ENCODE measurements at places on chromosomes 2 and 18. TPM values are rescaled to one million over a fixed set of nuclear protein-coding genes. Genes with fewer than 3 reads are reported as not detected.

FTCDNL1 gene
- 3.4 TPM for total RNA-seq

LIPT1 gene
- total RNA-seq: 10.3 TPM

HOXD9 gene
- total RNA-seq: 36.5 TPM

DNA sequence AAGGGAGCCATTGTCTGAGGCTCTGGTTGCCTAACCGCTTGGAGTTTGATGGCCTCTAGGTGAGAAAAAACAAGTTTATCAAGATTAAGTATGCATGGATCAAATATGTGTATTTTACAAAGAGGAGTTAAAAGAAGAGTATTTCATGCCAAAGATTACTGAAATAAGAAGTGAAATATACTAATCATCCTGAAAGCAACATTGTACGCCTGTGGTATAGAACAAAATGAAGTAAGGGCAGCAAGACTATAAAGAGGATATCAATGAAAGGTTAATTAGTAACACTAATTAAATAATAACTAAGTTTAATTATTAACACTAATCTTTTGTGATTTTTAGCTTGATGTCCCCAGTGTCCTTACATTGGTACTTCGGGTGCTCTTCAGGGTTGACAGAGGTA lies 276.7 kb downstream of the CALCRL start:
- no peaks in the 10 kb centered on the region for H3K27me3 ChIP-seq
- H3K27ac ChIP-seq: no peak overlapping the region
- H3K36me3 ChIP-seq: no peaks in the 10 kb centered on the region
- no peaks in the 10 kb centered on the region for H3K4me1 ChIP-seq

- H3K27me3 ChIP-seq: no peaks in the 10 kb centered on the region
- H3K4me3 ChIP-seq: no peak overlapping the region
- no peak overlapping the region for H3K27ac ChIP-seq
- H3K36me3 ChIP-seq: peaks cover 8% of the 10 kb centered on the region
These were observed 45.8 kb upstream of the RBM44 start for GRCh38 chr2:237752761-237753165.

DNA sequence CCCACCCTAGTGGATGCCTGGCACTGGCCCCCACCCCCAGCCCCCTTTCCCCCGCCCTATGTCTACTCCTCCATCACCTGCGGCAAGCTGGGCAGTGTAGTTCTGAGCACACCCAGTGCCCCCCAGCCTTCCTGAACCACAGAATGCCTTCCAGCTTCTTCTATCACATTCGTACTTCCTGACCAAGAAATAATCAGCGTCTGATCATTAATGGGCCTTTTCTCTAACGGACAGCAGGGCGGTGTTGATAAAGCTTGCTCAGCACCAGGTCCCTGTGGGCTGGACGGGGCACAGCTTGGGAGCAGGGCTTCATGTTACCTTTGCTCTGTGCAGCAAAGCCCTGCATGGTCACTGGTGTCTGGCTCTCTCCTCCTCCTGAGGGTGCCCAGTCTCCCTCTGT lies 15.4 kb downstream of the UXS1 start:
- H3K27ac ChIP-seq: no peak overlapping the region
- DNase-seq: no peak
- H3K36me3 ChIP-seq: no peaks in the 10 kb centered on the region
- H3K4me3 ChIP-seq: no peak overlapping the region
- H3K27me3 ChIP-seq: no peaks in the 10 kb centered on the region
- H3K4me1 ChIP-seq: no peaks in the 10 kb centered on the region

DNA sequence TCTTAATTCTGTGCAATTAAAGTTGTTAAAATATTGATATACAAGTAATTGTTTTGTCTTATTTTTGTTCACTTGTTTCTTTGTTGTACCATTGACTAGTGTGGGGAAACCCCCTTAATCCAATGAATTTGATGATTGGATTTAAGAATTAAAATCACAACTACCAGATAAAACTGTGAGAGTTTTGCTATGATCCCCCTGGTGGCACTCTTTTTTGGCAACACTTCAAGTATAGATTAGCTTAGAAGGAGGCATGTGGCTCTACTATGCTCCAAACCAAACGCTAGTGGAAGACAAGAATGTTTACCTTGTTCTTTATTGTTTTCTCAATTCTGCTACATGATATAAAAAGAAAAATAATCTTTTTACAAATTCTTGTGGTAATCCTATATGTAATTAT lies 477.8 kb upstream of the ETAA1 start:
- H3K4me3 ChIP-seq: no peak overlapping the region
- H3K4me1 ChIP-seq: no peaks in the 10 kb centered on the region
- no peaks in the 10 kb centered on the region for H3K27me3 ChIP-seq
- H3K36me3 ChIP-seq: no peaks in the 10 kb centered on the region
- DNase-seq: no peak

IL1R1 gene
- 95.9 TPM for total RNA-seq

DNA sequence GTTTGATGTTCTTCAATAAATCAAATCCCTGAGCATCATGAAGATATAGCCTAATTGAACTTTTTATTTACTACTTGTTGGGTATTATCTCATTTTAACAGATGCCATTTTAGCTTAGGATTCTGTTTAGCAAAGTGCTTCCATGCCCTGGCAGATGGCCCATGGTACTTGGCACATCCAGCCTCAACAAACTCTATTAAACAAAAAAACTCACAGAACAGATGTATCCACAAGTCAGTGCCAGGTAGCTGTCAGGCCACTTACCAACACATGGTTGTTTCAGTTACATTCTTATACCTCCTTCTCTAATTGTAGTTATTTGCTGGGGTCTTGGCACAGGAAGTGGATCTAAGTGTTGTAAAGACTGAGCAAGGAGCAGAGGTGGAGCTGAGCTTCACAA lies 29.6 kb downstream of the GAD1 start:
- no peaks in the 10 kb centered on the region for H3K27me3 ChIP-seq
- H3K4me3 ChIP-seq: no peak overlapping the region
- no peak overlapping the region for H3K27ac ChIP-seq
- no peaks in the 10 kb centered on the region for H3K36me3 ChIP-seq
- DNase-seq: no peak
- H3K4me1 ChIP-seq: no peaks in the 10 kb centered on the region

DNA sequence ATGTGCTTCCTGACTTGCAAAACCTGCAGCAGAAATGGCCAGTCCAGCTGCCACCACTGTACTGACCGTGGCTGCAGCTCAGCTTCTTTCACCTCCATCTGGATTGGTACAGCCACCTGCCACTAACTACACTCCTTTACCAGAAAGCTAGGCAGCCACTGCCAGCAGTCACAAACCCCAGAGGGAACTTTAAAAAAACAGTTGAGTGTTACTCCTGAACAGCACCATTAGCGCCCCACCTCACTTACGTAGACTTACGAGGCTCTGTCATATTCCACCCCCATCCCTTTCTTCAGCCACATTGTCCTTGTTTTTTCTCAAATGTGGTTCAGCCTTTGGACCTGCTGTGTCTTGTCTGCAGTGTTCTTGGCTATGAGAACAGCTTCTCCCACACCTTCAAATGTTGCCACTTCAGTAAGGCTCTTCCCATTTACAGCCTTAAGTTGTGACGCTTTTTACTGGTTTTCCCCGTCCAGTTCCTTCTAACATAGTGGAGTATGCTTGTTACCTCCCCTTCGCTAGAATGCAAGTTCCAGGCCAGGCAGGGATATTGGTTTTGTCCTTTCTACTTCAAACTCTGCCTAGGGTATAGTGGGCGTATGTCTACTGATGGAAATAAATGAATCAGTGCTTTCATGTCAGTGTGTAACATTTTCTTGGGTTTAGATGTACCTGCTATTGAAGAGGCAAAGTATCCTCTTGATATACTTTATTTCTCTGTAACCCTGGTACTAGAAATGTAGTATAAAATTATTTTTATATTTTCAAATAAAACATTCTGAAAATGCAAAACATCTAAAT lies 17.0 kb downstream of the HNRNPA3 start:
- no peaks in the 10 kb centered on the region for H3K27me3 ChIP-seq
- peak overlapping the region; percentile 34 for H3K27ac ChIP-seq
- peaks cover 11% of the 10 kb centered on the region for H3K4me1 ChIP-seq
- peaks cover 36% of the 10 kb centered on the region for H3K36me3 ChIP-seq

ANKRD62 gene
- not detected for total RNA-seq

DNA sequence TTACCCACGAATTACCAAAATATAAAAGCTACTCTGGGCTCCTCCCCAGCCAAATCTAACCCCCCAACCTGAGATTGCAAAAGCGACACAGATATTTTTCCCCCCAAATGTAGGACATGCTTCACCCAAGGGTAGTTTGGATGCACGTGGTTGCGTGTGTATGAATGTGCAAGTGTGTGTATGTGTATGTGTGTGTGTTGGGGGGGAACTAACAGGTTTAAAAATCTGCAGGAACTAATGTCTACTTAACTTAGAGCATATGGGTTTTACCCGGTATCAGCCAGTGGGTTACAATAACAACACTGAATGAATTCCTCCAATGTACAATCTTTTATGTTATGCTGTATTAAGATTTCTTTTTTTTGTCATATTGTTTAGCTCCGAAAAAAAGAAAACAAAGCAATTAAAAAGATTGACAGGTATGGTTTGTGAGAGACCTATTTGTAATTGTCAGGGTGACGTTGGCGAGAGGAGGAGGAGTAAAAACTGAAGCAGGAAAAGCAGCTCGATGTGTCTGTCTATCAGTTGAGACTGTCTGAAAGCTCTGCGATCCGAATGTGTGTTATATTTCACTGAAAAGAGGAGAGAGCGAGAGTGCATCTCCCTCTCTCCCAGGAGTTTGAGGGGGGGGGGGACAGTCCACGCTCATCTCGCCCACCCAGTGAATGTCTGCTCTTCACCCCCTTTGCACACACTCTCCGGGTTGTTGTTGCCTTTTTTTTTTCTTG lies at the start of gene TSHZ1:
Gene TSHZ1, plus strand, starts transcription at position 524 of the 728 bp plus-strand sequence. CDS start 1,080 bp downstream, outside the sequence.
- no peaks in the 10 kb centered on the region for H3K27me3 ChIP-seq
- H3K4me3 ChIP-seq: peak within 1 kb of the TSS; percentile 78
- peak within 1 kb of the TSS; percentile 96 for H3K27ac ChIP-seq
- H3K36me3 ChIP-seq: no peaks in the 10 kb centered on the region
- peak; percentile 86 for DNase-seq

FBXO48 gene
- total RNA-seq: 1.3 TPM

- no peak for DNase-seq
- H3K27ac ChIP-seq: no peak overlapping the region
These were observed 2.7 kb downstream of the NCK2 start for GRCh38 chr2:105747254-105747894.

- H3K36me3 ChIP-seq: no peaks in the 10 kb centered on the region
- H3K27me3 ChIP-seq: no peaks in the 10 kb centered on the region
- H3K27ac ChIP-seq: no peak overlapping the region
These were observed 163.8 kb downstream of the FAM210A start for GRCh38 chr18:13562494-13563029.

- H3K4me3 ChIP-seq: peak overlapping the region; percentile 100
- peak; percentile 38 for DNase-seq
- peaks cover 5% of the 10 kb centered on the region for H3K4me1 ChIP-seq
- no peak overlapping the region for H3K27ac ChIP-seq
- H3K36me3 ChIP-seq: no peaks in the 10 kb centered on the region
- H3K27me3 ChIP-seq: no peaks in the 10 kb centered on the region
These were observed 159.4 kb downstream of the AGPS start for GRCh38 chr2:177551989-177552421.

DNA sequence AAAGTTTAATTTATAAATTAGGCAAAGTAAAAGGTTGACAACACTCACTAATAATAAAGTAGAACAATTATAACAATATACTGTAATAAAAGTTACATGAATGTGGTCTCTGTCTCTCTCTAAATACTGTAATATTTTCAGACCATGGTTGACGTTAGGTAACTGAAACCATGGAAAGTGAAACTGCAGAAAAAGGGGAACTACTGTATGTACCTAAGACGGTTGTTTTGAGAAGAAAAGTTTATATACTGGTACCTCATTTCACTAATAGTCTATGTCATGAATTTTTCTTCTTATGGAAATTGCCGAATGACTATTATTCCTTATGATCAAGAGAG lies 166.7 kb upstream of the ZNF521 start:
- no peak for DNase-seq
- no peak overlapping the region for H3K27ac ChIP-seq
- H3K36me3 ChIP-seq: no peaks in the 10 kb centered on the region
- no peaks in the 10 kb centered on the region for H3K27me3 ChIP-seq
- no peaks in the 10 kb centered on the region for H3K4me1 ChIP-seq
- H3K4me3 ChIP-seq: no peak overlapping the region

GRCh38 chr2:200319548-200320337 lies 13.2 kb downstream of the SPATS2L start:
- no peak for DNase-seq
- H3K27me3 ChIP-seq: no peaks in the 10 kb centered on the region
- H3K4me1 ChIP-seq: peaks cover 9% of the 10 kb centered on the region
- no peak overlapping the region for H3K27ac ChIP-seq
- H3K4me3 ChIP-seq: no peak overlapping the region

- no peaks in the 10 kb centered on the region for H3K27me3 ChIP-seq
- H3K36me3 ChIP-seq: no peaks in the 10 kb centered on the region
- H3K4me1 ChIP-seq: no peaks in the 10 kb centered on the region
- H3K4me3 ChIP-seq: no peak overlapping the region
- no peak for DNase-seq
These were observed 781.1 kb downstream of the MBD2 start for GRCh38 chr18:53443336-53443735.

DNA sequence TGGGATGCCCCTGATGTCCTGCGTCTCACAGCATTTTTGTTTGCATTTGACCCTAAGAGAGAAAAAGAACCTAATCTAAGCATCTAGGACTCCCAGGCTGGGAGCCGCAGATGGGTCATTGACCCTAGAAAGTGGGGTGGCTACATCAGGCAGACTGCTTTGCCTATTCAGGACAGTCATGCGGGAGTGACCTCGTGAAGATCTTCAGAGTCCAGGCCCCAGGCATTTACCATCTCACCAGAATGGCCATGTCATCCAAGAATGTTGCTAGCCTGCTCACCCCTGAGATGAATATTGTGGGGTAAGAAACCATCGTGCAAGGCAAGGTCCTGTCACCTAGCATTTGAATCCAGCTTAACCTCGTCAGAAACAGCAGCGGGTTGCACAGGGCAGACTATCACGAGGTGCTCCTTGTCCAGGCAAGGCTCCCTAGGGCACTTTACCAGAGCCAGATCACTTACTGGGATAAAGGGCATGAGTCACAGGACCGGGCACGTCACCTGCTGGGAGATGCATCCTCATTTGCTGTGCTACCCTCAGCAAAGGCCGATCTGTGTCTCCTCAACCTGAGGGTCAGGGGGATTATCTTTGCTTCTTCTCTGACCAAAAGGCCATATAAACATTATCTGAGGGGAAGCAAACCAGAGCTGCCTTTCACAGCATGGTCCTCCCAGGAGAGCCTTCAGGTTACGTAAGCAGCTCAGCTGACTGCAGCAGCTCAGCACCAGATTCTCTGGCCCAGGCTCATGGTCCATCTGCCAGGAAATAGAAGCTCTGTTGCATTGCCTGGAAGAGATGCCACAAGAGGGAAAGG lies 162.3 kb downstream of the ACKR3 start:
- no peak overlapping the region for H3K4me3 ChIP-seq
- peaks cover 5% of the 10 kb centered on the region for H3K4me1 ChIP-seq
- H3K27ac ChIP-seq: peak overlapping the region; percentile 79
- H3K36me3 ChIP-seq: no peaks in the 10 kb centered on the region
- DNase-seq: no peak

GRCh38 chr2:178177066-178177679 lies 17.1 kb upstream of the OSBPL6 start:
- no peaks in the 10 kb centered on the region for H3K4me1 ChIP-seq
- no peak overlapping the region for H3K27ac ChIP-seq
- H3K4me3 ChIP-seq: no peak overlapping the region

GRCh38 chr18:3611313-3612090 lies 161.5 kb downstream of the TGIF1 start:
- H3K36me3 ChIP-seq: no peaks in the 10 kb centered on the region
- H3K4me1 ChIP-seq: no peaks in the 10 kb centered on the region
- H3K27ac ChIP-seq: no peak overlapping the region
